ENCODE measurements at places on chromosomes 3 and 15.
A peak's percentile ranks its signal among the peaks of the same experiment; 100 is the strongest.

DNA sequence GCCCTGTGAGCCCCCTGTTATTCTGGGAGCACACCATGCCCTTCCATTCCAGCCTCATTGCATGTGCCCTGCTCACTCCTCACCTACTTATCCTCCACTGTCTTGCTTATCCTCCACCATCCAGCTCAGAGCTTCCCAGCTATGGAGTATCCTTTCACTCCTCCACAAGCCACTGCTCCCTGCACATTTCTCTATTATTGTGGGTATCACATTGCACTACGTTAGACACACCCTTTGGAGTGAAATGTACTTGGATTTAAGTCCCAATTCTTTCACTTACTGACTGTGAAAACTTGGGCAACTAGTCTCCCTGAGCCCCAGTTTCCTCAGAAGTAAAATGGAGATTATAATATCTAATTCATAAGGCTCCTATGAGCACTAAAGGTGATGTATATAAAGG is 4.3 kb downstream of the MASP1 start:
- DNase-seq, result no peak

DNA sequence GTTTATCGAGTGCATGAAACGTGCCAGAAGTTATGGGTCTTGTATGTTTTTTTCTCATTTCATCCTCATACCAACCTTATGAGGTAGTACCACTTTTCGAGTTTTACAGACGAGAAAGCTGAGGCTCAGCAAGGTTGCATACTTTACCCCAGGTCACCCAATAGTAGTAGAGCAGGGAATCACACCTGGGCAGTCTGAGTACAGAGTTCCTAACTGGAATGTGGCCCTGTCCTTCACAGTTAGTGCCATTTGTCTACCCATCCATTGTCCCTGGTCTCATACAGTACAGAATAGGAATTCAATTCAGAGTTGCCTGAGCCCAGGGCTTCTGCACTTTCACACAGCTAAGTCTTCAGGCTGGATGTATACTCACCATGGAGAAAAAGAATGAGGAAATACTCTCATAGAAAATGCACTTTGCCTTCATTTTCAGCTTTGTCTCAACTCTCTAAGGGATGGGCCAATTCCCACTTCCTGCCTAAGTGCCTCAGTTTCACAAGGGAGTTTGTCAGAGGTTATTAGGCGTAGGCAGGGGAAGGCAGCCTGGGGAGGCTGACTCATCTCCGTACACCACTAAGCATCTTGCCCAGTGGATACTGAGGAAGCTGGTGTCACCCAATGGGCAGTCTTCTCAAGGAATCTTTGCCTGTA is 93.2 kb downstream of the TMEM212 start:
- DNase-seq, result no peak

DNA sequence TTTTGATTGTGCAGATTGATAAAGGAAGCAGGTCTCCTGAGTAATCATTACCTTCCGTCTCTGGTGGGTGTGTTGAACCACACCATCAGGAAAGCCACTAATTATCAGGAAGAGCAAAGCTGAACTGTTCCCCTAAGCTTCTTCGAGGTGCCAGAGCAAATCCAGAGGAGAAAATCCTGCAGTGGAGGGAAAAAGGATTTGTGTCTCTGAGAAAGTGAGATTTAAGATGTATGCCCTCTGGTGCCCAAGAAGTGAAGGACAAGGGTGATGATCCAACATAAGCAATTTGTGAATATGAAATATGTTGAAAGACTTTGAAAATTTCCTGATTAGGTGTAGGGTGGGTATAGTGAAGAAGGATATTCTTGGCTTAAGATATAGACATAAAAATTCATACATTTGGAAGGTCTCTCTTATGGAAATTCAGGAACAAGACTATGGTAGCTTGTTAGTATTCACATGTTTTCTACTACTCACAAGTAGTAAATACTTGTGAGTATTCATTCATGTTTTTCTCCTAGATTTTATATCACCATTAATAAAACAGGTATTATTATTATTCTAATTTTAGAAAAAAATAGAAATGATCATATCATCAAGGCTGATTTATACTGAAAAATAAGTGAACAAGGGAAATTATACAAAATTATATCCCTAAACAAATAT is 34.8 kb downstream of the COMMD2 start:
- peak; percentile 73 for DNase-seq

DNA sequence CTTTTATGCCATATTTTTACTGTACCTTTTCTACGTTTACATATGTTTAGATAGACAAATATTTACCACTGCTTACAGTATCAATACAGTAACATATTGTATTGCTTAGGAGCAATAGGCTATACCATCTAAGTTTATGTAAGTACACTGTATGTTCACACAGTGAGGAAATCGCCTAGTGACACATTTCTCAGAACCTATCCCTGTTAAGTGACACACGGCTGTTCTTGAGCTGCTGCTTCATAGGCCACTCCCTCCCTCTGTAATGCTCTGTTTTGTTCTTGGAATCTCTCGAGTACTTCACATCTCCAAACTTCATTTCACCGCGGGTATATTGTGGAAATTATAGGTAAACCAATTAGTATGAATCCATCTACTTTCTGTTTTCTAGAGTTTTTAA is 13.4 kb upstream of the SELENOT start:
- DNase-seq, result no peak

DNA sequence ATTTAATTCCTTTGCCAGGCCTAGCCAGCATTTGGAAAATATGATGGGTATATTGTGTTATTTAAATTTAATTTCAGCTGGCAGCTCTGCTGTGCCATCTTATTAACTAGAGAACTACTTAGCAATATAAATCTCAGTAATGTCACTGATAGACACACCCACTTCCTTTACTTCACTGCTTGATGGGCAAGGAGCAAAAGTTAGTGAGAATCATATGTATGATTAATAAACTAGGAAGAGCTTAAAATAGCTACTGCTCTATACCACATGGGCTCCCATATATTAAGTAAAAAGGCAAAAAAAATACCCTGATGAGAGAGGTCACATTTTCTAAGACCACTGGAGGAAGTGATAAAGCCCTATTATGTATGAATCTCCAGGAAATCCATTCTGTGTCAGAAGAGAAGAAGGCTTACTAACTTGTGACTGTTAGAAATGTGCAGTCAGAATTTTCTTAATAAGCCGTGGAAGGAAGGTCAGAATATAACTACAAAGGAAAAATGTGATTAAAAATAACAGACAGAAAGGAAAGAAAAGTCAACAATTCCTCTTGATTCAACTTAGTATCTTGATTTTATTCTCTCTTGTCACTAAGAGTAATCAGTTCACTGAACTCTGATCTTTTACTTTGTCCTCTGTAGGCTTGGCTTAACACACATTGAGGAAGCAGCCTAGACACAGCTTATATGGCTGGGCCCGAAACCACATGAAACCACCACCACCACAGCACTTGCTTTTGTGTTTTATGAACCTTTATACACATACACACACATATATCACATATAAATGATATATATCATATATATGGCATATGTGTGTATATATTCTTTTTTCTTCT is 1233.9 kb upstream of the ALCAM start:
- no peak for DNase-seq

DNA sequence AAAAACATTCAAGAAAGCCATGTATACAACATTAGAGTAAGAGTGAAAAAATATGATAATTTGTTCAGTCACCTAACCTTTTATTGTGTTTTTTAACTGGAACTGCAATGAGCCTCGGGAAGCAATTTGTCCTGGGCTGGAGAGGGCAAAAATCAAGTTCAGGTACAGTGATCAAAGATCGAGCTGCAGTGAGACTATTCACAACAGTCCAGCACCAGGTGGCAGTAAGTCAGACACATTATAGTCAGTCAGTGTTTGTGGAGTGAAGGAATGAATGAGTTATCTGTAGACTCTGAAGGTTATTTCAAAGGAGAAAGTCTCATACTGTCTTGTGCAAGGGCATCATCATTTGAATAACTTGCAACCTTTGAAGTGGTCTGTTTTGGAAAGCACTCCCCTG is 116.6 kb downstream of the CHDH start:
- no peak for DNase-seq

GRCh38 chr3:94671078-94671477 is 608.2 kb downstream of the NSUN3 start:
- no peak for DNase-seq

GRCh38 chr3:160449636-160450598 is at the start of gene TRIM59:
Gene TRIM59, minus strand, starts transcription at chr3:160449786. Its CDS starts 10,603 bp downstream, at chr3:160439183.
- DNase-seq, result no peak

DNA sequence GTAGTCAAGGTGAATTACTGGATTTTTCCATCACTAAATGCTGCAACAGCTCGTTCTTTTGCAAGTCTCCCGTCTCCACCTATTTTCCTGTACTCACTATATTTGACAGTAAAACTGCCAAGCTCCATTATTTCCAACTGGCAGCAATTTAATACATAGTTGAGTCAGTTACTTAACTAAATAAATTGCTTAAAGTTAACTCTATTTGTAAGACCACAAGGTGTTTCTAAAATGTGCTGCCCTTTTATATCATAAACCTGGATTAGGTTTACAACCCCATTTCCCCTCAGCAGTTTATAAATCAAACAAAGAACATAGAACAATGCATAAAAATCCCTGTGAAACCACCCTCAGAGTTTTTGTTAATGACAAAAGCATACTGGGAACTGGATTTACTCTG is 211.4 kb upstream of the DPH6 start:
- no peak for DNase-seq

- DNase-seq, result no peak
Measured at GRCh38 chr15:58095415-58095814, 29.9 kb upstream of the ALDH1A2 start.

DNA sequence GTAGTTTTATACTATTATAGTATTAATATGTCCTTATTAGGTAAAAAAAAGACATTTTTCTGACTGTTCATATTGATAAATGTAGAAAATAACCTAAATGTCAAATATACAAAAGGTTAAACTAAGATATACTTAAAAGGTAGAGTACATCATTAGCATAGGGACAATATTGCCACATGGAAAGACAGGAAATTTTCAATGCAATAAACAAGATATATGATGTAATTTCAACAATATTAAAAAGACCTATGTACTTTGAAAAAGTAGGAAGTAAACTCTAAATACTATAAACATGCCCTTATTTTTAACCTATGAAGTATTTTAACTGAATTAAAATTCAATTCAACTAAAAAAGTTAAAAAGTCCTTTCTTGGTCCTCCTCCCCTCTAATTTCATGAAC is 1.9 kb downstream of the SPG11 start:
- DNase-seq, result no peak

GRCh38 chr15:72199721-72200212 is 2.2 kb upstream of the GRAMD2A start:
- peak; percentile 68 for DNase-seq

DNA sequence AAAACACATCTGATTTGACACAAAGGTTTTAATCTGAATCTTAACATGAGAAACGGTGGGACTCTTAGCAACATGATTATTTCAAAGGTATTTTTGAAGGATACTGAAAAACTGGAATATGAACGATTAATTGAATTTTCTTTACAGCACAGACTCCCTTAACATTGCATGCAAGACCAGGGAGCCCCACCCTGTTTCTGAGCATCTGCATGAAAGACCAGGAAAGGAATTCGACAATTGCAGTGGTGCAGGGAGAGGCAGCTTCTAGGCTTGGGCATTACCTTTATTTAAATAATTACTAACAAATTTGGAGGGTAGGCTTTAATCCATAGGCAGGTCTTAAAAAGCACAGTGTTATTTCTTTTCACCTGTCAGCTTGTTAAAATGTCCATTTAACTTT is 240.6 kb upstream of the TOPAZ1 start:
- DNase-seq, result no peak

- DNase-seq, result no peak
Measured at GRCh38 chr3:127987309-127987995, 64.8 kb upstream of the SEC61A1 start.

GRCh38 chr3:170055209-170055608 is 17.4 kb downstream of the GPR160 start:
- no peak for DNase-seq

- no peak for DNase-seq
Measured at GRCh38 chr3:12829886-12830784, 11.2 kb downstream of the RPL32 start.

DNA sequence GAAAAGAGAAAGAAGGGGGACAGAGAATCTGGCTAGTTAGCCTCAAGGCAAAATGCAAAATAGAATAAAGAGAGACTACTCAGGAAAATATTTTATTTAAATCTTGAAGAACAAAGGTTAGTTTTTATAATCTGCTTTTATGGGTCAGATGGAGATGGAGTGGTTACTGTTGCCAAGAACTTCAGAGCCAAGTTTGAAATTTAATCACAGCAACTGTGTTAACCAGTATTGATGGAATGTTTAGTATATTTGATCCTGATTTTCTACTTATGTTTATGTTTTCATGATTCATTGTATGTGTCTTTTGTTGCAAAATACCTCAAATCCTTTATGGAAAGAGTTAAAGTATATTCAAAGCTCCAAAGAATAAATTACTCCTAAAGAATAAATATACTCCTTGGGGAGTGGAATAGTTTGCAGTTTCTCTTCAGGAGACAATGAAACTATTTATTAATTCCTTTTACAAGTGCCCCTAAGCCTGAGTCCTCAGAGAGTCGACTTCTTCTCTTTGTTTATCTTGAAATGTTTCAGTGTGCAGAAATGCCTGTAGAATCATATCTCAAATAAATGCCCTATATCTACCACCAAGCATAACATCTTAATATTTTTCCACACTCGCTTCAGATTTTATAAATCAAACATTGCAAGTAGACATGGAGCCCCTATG is 60.9 kb upstream of the THSD4 start:
- DNase-seq, result no peak

DNA sequence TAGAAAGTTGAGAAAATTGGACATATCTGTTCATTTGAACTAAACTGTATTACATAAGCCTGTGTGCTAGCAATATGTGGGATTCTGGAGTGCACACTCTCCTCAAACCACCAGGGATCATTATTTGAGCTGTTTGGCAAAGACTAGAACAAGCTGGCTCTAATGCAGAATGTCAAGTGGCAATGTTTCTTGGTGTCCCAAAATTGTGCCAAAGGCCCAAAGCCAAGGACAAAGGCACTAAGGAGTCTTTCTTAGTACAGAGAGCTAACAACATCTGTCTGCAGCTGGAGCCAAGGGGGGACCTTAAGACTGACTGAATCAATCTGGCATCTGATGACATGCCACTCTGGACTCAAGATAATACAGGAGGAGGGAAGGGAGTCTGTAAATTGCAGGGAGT is 76.7 kb upstream of the STRIT1 start:
- DNase-seq, result no peak

- no peak for DNase-seq
Measured at GRCh38 chr3:64548200-64548889, 139.5 kb downstream of the ADAMTS9 start.

DNA sequence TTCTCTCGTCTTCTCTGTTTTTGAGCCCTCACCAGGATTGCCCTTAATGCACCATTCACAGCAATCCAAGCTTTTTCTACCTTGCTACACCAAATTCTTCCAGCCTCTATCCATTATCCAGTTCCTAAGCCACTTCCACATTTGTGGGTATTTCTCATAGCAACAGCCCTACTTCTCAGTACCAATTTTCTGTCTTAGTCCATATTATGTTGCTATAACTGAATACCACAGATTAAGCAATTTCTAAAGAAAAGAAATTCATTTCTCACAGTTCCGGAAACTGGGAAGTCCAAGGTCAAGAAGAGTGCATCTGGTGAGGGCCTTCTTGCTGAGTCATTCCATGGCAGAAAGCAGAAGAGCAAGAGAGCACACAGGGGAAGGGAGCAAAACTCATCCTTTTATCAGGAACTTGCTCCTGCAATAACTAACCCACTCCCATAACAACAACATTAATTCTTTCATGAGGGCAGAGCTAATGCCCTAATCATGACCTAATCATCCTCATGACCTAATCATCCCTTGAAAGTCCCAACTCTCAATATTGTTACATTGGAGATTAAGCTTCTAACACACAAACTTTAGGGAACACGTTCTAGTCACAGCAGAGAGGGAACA is 9.7 kb upstream of the EIF1B start:
- no peak for DNase-seq

GRCh38 chr3:27677565-27677964 is 44.6 kb downstream of the EOMES start:
- DNase-seq, result no peak

Measured in SHP77 (cell line).